ENCODE measurements at places on chromosomes 3 and 15.

DNA sequence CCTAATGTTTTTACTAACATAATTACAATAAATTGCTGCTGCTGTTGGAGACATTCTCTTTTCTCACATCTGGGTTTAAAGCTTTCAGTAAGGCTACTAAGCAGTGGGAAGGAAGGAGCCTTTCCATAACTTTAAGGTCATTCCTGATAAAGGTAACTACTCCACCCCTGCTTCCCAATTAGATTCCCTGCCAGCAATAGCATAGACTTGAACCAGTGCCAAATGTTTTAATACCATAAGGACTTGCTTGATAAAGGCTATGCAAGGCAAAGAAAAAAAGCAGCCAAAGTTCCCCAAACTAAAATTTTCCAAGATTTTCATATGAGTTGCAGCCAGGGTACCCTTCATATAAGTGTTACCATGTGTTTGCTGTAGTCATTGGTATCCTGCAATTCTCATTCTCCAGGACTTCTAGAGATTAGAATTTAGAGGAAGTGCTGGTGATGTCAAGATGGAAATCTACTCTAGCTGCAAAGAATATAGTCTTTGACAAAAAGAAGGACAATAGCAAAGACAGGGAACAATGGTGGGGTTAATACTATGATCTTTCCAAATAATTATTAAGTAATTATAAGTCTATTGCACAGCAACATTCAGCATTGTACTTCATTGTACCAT is 106.1 kb downstream of the FILIP1L start:
- peak; percentile 53 for DNase-seq

GRCh38 chr15:68699124-68699880 is 120.5 kb downstream of the CORO2B start:
- no peak for DNase-seq

DNA sequence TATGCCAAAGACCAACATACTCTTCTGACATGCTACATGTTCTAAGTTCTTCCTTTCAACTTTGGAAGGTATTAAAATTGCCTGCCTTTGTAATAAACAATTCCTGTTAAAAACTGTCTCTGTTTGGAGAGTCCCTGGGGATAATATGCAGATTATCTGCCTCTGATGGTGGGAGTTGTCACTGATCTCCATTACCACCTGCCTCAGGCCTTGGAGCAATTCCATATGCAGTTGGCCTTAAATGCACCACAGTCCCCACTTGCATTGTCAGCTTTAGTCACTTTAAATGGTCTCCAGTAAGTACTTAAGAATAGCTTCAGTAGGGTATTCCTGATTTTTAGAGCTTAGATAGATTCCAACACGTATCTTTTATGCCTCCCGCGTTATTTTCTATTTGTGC is 121.1 kb upstream of the GOLIM4 start:
- DNase-seq = peak; percentile 25

DNA sequence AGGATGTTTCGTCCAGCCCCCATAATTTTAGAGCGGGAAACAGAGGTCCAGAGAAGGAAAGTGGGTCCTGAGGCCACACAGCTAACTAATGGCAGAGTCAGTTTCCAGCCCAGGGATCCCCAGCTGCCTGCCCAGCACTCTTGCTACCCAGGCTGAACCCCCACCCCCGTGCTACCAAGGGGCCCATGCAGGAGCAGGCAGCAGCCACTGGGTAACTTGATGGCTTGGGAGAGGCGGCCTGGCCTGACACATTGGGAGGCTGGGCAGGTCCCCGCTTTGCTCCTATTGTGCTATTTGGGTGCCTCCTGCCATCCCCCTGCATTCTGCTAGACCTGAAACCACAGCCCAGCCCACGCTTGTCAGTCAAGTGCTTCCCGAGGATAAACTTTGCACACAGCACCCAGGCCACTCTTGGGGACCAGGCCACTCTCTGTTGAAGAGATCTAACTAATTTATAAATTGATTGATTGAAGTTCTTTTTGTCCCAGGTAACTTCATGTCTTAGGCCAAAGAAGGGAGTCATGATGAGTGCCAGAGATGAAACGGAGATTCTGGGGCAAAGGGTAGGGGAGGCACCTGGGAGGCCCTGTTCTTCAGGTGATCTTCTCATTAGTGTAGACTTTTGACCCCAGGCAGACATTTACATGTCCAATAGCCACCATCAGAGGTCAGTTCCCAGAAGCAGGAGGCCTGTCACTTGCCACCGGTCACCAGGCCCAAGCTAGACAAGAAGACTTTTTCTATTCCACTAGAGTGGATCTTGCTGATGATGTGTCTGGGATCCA is 7.0 kb downstream of the PAK6 start:
- DNase-seq = no peak

DNA sequence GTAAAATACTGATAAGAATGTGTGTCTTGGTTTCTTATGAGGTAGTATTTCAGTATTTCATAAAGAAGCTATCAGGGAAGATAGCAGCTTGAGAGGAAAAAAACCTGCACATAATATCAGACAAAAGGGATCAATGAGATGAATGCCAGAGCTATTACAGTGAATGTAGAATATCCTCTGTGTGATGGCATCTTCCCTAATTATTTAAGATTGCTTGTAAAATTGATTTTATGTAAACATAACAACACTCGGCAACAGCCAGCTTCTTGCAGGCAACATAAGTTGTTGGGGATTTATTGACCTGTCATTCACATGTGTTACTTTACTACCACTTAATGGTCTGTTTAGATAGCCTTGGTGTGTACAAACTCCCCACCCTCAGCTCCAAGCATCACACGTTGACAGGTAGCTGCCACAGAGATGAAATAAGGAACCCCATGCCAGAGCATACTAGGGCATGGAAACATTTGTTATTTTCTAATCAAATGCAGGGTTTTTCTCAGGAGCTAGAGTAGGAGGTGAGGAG is 49.2 kb upstream of the RARB start:
- no peak for DNase-seq

DNA sequence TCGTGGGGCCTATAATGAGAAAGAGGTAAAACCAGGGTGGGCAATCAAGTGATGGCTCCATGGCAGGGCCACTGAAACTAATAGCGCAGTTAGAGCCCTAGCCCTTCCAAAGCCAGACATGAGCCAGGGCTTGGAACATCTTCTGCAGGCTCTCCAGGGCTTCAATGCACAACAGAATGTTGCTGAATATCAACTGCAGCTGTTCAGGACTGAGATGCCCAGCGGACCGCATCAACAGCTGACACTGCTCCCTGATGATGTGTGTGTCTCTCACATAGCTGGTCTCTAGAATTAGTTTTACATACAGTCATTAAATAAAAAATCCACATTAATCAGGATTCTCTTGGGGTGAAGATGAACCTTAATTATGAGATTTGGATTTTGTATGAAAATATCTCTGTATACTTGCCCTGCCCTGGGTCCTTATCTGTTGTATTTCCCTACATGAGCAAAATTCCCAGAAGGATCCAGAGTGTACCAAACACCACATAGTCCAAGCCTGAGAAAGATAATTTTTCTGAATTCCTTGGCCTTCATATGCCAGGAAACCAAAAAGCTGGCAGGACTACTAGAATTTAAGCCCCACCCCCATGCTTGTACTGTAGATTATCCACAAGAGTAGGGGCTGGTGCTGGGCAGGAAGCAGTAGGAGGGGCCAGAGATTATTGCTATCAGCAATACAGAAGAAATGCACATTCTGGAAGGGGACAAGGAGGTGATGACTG is 7.7 kb upstream of the GOLGB1 start:
- DNase-seq = no peak
